ENCODE measurements at places on chromosomes 1 and 21. TPM values are rescaled to one million over a fixed set of nuclear protein-coding genes. Genes with fewer than 3 reads are reported as not detected.

The KIRREL1 gene
- total RNA-seq = 21.5 TPM

The PSMB4 gene
- 158 TPM for total RNA-seq

The TFF2 gene
- total RNA-seq = not detected

The WNT9A gene
- total RNA-seq = 1.9 TPM

The REN gene
- not detected for total RNA-seq

The LYPD8 gene
- not detected for total RNA-seq

The ARHGAP29 gene
- total RNA-seq = 55.1 TPM

The MATN1 gene
- total RNA-seq = 0.36 TPM

The CLEC20A gene
- total RNA-seq = not detected

The PTGFRN gene
- 40.5 TPM for total RNA-seq

The ATP1A2 gene
- 118 TPM for total RNA-seq

The LHX8 gene
- 0.64 TPM for total RNA-seq

The ANGPTL3 gene
- not detected for total RNA-seq

The LAPTM5 gene
- total RNA-seq = 7.8 TPM

The KPRP gene
- total RNA-seq = not detected

The COPA gene
- total RNA-seq = 124 TPM

The PDE4B gene
- total RNA-seq = 122 TPM

The CYP4Z1 gene
- total RNA-seq = 1.4 TPM

The KCNJ9 gene
- 12.0 TPM for total RNA-seq

The PYHIN1 gene
- not detected for total RNA-seq

The PDPN gene
- total RNA-seq = 18.8 TPM

The PTPRF gene
- total RNA-seq = 75.7 TPM

The CASQ2 gene
- total RNA-seq = 0.64 TPM

The RCC1 gene
- total RNA-seq = 11.1 TPM

The FABP3 gene
- 17.9 TPM for total RNA-seq

The C1QB gene
- 7.0 TPM for total RNA-seq

The RGL1 gene
- 27.2 TPM for total RNA-seq

The SH3GLB1 gene
- total RNA-seq = 116 TPM

The MAP10 gene
- total RNA-seq = 4.4 TPM

The CACHD1 gene
- total RNA-seq = 46.5 TPM

The SEMA4A gene
- total RNA-seq = 12.3 TPM

The TRIM58 gene
- total RNA-seq = 6.1 TPM

The NOS1AP gene
- 5.5 TPM for total RNA-seq

The GRIK1 gene
- 97.1 TPM for total RNA-seq

The LAX1 gene
- total RNA-seq = not detected

The THEMIS2 gene
- 2.1 TPM for total RNA-seq

The CD244 gene
- not detected for total RNA-seq

The WNT3A gene
- total RNA-seq = 0.45 TPM

The UTS2 gene
- not detected for total RNA-seq

The GJB5 gene
- not detected for total RNA-seq

The CELA3B gene
- total RNA-seq = not detected

The EXOSC10 gene
- total RNA-seq = 54.3 TPM
